Cortex of kidney (tissue), 1 donor: ENCODE measurements at places on chromosomes 7 and 10.

GRCh38 chr10:87942884-87943527, 79.6 kb downstream of the PTEN start:
- no peak for DNase-seq

DNA sequence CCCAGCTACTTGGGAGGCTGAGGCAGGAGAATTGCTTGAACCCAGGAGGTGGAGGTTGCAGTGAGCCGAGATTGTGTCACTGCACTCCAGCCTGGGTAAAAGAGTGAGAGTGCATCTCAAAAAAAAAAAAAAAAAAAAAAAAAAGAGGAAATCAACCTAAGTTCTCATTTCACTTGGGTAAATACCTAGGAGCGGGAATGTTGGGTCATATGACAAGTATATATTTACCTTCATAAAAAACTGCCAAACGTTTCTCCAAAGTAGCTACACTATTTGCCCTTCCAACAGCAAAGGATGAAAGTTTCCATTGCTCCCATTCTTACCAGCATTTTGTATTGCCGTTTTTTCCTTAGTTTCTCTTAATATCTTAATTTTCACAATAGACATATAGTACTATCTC, 9.8 kb downstream of the P4HA1 start:
- DNase-seq: no peak

GRCh38 chr7:2928613-2929311, 84.7 kb upstream of the GNA12 start:
- DNase-seq: no peak

DNA sequence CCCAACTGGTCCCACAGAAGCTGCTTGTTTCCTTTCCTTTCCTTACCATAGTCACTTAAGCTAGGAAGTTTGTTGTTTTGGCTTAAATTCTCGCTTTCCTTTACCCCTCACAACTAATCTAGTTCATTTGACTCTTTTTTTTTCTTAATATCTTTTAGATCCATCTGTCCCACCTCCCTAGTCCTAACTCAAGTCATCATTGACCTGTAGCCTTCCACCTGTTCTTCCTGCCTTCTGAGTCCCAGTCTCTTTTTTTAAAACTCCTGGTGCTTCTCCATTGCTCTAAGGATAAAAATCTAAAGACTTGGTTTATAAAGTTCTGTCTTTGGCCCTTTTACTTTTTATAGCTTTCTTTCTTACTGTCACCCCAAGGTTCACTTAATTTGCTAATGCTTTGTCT, 47.6 kb downstream of the RALA start:
- no peak for DNase-seq

DNA sequence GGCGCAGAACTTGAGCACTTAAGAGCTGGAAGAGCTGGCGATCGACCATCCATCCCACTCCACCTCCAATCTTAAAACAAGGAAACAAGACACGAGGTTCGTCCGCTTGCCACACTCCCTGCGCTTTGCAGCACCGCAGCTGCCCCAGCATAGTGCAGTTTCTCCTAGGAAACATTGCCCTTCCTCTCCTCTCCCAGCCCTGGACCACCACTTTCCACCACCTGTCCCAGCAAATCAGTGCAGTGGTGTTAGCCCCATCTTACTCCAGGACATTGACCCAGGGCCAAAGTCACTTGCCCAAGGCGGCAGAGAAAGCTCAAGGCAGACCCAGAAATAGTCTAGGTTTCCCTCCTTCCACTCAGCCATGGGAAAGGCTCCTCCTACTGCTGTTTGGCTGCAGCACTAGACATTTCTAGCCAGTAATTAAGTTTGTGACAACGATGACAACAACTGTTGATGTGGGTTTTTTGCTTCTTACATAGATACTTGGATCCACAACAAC, 1.5 kb upstream of the PARD3 start:
- DNase-seq: no peak

DNA sequence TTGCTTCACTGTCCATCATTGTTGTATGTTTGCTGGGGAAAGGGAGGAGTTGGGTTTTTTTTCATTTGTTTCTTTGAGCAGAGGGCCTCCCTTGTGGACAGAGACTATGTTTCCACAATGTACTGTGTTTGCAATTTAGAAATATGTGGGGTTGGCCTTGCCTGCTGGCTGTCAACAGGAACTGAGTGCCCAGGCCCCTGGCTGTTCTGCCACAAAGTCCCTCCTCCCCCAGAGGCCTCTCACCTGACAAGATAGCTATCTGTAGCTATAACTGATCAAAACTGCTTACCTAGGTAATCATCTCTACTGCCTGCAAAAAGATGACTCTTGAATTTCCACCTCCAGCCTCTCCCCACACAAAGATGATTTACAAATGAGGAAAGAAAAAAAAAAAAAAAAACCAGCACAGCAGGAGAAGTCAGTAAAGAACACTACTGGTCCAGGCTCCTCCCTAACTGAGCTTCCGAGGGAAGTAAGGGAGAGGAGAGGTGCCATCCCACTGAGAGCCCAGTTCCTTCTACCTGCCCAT, 121.8 kb downstream of the SGMS1 start:
- no peak for DNase-seq

DNA sequence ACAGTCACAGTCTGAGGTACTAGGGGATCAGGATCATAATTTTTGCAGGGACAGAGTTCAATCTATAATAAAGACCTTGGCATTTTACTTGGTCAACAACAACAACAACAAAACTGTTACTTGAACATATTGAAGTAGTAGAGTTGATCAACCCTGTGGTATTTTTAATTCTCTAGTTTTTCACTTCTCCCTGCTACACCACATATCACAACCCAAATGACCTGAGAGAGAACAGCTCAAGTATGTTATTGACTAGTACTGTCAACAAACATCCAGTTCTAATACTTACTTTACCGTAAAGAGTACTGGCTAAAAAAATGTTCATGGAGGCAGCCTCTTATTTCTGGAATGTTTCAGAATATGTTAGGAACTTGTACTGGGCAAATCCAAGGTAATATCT, 90.5 kb upstream of the FAM3C start:
- no peak for DNase-seq

DNA sequence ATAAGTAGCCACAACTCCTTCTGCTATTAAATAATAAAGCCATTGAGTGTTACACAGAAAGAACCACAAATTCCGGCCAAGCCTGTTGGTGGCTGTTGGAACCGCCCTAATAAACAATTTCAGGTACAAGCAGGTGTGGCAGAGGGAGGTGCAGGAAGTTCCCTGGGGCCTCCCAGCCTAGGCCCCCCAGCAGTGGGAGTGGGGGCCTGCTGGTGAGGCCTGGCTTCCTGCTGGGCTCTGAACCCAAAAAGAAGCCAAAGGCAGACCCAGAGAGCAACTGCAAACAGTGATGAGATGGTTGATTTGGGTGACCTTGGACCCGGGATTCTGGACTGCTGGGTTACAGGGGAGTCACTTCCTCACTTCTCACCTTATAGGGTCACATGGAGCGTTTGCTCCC, 21.0 kb upstream of the LMTK2 start:
- DNase-seq: no peak

- no peak for DNase-seq
Observed at GRCh38 chr10:1643161-1643907, 94.0 kb downstream of the ADARB2 start.

DNA sequence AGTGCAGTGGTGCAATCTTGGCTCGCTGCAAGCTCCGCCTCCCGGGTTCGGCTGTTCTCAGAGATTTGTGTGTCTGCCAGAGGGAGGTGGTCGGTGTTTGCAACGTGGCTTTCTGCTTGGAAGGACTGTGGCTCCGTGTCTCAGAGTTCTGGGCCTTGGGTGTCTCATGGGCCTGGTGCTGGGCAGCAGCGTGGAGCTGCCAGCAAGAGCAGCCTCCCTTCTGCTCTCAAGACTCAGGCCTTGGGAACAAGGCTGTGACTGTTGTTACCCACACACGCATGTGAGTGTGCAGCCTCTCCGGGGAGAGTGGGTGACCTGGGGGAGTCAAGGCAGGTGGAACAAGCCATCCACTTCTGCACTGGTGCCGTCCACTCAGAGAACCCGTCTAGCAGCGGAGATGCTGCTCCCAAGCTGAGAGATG, 52.0 kb downstream of the VIPR2 start:
- DNase-seq: no peak

DNA sequence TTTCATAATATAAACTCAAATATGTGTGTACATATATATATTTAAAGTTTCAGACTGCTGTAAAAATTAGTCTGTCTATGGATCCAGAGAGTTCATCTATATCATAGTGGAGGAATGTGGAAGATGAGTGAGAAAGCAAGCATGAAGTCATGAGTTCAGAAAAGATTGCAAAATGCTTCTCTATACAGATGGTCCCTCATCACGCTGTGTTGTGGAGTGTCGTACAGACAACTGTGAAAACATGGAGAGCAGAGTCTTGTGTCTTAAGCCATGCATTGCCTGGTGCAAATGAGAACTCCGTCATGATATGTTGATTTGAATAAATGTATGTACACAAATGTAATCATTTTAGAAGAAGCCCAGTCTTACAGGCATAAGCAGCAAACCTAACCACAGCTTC, 316.9 kb downstream of the CNTNAP2 start:
- no peak for DNase-seq

DNA sequence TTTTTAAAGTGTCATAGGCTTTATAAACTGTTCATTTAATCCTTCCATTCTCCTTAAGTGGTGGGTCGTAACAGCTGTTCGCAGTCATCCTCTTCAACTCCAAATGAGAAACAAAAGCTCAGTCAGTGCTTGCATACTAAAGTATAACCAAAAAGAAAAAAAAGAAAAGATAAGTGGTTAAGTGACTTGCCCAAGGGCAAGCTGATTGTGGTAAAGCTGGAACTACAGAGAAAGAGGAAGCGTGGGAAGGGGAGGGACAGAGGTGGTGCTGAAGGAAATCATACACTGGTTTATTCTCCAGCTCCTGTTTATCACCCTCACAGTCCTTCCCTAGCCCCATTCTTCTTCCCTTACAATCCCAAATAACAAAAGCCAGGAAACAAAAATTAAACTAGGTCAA, 29.6 kb downstream of the IDE start:
- no peak for DNase-seq

- DNase-seq: no peak
Observed at GRCh38 chr10:123135415-123136141, at the start of gene HMX3. Gene HMX3, plus strand, starts transcription at chr10:123135970. Its CDS starts 81 bp downstream, at chr10:123136051.

DNA sequence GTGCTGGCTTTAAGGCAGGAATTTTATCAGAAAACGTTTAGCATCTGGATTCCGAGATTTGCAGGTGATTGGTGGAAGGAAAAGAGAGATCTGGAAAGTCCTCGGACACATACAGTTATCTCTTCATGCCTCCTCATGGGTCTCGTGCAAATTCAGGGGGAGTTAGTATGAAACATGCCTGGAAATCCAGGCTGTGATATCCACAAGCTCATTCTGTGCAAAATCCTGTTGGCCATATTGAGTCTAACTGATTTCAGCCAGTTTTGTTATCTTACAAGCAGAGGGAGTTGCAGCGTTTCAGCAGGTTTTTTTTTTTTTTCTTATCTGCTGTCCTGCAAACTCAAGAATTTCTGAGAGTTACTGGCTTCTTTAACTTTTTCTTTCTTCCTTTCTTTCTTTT, 411.5 kb downstream of the GALNT17 start:
- no peak for DNase-seq

GRCh38 chr10:120891365-120891764, 40.2 kb downstream of the WDR11 start:
- no peak for DNase-seq

DNA sequence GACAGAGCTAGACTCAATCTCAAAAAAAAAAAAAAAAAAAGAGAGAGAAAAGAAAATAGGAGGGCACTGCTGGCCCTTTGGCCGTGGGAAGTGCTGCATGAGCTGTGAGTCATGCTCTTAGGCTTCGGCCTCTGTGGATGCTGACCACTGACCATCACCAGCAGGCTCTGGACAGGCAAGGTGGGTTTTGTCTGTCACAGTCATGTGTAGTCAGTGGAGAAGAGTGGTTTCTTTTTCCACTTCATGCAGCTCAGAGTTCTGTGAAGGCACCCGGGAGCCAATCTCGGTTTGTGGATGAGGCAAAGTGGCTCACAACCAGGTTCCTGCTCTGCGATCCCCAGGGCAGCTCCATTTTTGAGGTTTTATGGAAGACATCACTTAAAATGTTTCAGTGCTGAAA, 58.1 kb downstream of the PRTFDC1 start:
- DNase-seq: no peak

DNA sequence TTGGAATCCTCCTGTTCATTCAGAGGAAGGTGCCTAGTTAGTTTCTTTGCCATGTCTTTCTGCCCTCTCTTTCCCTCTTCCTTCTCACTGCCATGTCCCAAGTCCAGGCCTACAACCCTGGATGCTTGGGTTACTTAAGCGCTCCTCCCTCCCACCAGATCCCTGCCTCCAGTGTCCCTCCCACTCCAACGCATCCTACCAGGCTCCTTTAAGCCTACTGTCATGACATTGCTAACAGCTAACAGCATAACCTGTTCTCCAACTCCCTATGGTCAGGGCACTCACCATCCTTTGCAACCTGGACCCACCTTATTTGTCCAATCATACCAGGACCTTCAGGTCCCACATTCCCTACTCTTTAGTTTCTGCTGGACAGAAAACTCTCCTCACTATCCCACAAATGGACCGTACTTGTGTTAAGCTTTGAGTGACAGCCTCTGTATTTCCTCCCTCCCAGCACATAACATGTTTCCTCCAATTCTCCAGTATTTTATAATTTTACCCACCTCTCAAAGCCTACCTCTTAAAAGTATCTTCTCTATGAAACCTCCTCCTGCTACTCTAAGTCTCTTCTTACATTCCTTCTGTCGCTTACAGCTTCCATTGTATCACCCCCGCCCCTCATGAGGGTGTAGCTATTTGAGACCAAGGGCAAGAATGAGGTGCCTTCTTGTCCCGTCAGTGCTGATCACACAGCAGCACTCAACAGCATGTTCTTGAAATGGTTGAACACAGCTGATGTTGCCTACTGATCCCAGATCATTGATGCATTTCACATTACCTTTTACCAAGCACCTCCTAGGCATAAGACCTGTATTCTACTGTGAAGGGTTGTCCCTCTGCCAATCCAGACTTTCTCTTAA, 1.7 kb downstream of the BLNK start:
- DNase-seq: no peak

DNA sequence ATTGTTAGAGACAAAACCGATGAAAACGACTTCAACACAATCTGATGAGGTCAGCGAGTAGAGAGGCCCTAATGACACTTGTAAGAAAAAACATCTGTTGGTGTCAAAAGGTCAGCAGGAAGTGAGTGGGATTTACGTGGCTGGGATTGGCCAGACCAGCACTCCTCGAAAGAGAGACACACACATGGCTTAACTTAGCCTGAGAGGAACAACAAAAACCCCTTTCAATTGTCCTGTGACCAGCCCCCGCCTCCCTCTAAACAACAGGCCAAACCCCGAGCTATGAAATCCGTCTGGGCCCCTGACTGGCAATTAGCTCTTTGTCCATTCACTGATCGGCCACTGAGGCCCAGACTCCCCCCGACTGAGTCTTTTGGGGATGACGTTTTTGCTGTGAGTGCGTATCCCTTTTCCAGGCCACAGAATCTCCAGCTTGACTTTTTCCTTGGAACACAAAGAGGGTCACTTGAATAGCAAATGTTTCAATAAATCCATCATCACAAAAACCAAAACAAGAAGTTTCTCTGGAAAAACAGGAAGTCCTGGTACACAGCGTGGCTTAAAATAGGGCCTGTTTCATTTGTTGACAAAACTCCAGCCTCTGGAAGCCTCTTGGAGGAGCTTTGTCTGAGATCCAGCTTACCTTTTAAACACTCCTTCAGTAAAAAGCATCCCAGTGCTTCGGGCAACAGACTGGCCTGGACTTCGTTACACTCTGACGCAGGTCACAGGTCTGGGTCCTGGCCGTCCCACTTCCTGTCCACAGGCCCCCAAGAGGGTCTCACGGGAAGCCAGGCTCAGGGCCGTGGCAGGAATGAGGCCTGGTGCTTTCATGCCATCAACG, 103.0 kb downstream of the CTBP2 start:
- no peak for DNase-seq

GRCh38 chr10:104037261-104037951, 48.3 kb downstream of the COL17A1 start:
- DNase-seq: no peak

- DNase-seq: no peak
Observed at GRCh38 chr10:30425336-30426075, 8.5 kb upstream of the MAP3K8 start.
